Hematopoietic multipotent progenitor cell treated with erythropoietin and hydrocortisone succinate and interleukin-3 and kit ligand, for 8 days (in vitro differentiated cells): ENCODE measurements at places on chromosomes 3 and 15.

DNA sequence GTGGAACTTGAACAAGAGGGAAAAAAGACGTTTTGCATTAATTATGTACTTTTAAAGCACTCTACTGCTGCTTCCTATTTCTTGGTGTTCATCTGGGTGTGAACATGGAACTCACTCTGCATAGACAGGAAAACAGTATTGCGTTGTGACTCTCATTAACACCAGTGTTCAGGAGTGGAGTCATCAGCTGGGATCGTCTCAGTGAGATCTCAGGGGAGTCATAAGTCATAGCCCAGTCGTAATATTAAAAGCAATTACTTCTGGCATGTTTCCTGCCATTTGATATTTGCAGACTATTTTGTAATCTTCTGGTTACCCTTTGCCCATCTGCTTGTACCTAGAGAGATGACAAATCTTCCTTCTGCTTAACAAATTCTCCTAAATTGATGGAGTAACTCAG lies 462.0 kb upstream of the ATP11B start:
- no peak for DNase-seq

GRCh38 chr3:120481081-120481480 lies 30.3 kb upstream of the FSTL1 start:
- DNase-seq, result no peak

GRCh38 chr15:39720621-39721611 lies 61.7 kb downstream of the FSIP1 start:
- DNase-seq, result peak; percentile 58

- DNase-seq, result no peak
Measured at GRCh38 chr3:109177908-109178307, 41.4 kb downstream of the C3orf85 start.

DNA sequence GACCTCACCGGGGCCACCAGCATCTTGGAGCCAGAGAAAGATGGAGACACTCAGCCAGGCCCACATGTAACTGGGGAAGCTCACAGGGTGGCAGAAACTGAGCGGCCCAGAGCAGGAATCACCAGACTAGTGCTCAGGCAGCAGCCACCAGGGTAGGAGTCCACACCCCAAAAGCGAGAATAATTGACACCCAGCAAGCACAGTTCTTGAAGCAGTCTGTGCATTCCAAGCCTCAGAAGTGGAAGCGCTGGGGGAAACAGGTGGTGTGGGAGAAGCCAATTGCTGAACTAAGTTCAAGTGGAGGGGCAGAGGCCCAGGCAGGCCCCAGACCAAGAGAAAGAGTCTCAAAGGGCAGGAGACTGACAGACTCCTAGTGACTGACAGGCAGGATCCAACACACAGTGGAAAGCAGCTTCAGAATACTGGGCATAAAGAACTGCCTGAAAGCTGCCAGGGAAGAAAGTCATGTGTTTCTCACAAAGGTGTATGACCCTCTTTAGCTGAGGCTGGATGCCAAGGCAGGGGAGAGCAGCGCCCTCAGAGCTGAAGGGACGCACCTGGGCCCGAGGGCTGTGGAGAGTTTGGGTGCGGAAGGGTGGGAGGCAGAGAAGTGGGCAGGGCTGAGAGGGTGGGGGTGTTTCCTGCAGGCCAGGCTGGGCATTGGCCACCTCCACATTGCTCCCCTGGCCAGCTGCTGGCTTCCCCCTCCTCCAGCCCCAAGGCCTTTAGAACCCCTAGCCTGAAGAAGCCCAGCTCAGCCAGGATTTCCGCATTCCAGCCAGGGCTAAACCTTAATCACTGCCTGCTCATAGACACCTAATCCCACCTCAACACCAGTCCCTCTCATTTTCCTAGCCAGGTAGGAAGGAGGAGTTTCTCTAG lies 7.7 kb downstream of the NT5DC2 start:
- DNase-seq, result no peak

DNA sequence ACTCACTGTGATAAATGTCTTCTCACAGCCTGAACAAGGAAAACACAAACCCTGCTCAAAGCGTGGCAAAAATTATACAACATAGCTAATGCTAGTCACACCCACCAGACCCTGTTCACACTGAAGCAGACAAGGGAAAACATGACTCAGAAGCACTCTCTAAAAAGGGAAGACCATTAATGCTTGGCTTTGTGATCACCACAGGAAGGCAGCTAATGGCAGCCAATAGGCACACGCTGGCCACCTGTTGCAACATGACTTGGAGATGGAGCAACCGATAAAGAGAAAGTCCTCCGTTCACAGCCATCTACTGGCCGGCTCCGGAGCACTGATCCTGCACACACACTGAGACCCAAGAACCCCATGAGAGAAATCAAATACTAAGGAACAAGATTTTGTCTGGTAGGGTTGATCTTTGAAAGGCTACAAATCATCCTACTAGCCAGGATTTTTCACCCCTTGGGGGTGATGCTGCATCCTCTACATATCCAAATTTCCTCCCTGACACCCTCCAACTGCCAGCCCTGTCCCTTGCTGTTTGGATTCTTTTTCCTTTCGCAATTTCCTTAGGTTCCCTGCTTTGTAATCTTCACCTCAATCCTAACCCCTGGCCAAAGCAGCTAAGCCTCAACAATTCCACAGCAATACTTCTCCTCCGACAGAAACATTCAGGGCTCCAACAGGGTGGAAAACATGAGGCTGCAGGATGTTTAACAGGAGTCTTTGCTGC lies 3.2 kb downstream of the ZXDC start:
- peak; percentile 73 for DNase-seq

DNA sequence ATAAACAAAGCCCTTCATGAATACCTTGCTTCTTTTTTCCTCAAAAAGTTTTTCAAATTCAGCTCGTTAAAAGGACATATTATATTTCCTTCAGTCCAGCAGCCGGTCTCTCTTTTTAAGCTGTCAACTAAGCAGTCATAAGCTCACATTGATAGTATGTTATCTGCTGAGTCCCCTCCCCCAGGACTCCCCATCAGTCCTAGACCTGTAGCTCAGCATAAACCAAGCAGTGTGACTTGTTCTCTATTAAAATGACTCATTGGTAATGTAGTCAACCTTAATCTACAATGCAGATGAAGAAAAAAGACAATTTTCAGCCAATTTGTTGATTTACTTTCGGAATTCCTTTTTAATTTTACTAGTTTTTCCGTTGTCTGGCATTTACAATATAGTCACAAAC lies 483.8 kb downstream of the MECOM start:
- DNase-seq, result no peak

DNA sequence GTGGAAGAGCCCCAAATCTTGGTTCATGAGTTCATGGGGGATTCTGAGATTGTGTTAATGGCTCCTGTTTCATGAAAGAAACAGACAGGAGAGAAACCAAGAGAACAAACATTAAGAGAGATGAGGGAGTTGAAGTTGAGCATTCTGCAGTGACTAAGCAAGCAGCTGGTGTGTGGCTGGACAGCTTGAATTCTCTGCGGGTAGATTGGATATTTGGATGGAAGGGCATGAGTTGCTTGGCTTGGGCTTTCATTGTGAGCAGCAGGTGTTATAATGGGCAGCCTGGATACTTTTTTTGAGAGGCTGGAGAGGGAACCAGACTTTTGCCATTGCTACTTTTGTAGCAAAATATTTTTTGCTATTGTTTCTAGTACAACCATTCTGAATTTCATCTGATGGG lies 346.8 kb upstream of the SATB1 start:
- DNase-seq, result no peak
